Stimulated activated CD8-positive, alpha-beta memory T cell treated with anti-CD3 and anti-CD28 coated beads, Interleukin-7, amount 100 ng/mL, for 4 hours (primary cell): ENCODE measurements at places on chromosomes 1 and 21.

DNA sequence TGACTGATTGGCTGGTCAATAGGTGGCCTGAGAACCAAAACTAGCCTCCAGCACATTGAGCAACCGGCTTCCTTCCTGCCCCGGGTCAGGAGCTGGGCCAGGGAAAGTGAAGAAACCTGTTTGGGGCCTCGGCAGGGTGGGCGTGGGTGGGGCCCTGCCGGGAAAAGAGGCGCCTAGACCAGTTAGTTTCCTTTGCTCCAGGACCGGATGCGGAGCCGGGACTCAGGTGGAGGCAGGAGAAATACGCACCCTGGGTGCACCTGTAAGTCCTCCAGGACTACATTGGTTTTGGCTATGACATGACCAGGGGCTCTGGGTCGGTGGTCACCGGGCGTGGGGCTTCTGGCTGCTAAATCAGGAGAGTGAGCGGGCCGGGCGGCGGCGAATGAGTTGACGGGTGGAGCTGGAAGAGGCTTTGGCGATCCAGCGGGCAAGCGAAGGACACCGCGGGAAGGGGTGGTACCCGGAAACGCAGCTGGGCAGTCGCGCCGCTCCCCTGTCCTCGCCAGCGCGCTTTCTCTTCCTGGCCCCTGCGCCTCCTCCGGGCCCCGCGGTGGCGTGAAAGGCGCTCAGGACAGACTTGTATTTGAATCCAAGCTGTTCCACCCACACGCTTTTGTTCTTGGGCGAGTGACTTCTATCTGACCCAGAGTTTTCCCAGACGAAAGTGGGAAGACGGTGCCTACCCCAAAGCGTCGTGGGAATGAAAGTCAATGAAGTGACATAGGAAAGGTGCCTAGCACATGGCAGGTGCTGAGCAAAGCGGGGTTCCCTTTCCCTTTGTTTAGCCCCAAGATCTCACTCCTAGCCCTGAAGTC, 30.6 kb upstream of the JUN start:
- DNase-seq, result no peak

GRCh38 chr1:169527451-169528214, 41.9 kb upstream of the SLC19A2 start:
- DNase-seq, result no peak

DNA sequence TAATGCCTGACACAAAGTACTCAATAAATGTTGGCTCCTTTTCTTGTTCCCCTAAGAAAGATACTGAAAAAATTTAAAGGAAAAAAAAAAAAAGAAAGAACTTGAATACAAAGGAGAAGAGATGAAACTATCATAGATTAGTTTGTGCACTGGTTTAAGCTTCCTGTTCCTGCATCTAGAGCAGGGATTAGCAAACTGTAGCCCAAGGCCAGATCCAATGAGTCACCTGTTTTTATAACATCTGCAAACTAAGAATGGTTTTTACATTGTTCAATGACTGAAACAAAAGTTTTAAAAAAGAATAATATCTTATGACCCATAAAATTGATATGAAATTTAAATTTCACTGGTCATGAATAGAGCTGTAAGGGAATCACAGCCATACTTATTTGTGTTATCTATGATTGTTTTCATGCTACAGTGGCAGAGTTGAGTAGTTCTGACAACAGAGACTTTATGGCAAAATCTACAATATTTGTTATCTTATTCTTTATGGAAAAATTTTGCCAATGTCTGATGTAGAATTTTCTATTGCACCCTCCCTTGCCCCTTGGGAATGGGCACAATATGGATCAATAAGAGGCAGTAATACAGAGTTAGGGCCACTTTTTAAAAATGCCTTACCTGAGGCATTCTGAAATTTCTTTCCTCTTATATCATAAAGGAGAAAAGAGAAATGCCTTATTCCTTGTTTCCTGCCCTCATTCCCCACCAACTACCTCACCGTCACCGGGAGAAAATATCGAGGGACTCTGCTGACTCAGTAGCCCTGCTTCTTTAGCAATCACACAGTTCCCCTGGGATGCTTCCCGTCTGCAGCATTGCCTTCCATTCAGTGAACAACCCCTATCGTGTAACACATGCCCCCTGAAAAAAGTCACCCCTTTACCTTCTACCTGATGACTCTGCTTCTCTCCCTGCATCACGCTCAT, 50.6 kb downstream of the WDR64 start:
- DNase-seq, result no peak

GRCh38 chr1:1883092-1883873, 7.6 kb downstream of the GNB1 start:
- DNase-seq, result no peak

DNA sequence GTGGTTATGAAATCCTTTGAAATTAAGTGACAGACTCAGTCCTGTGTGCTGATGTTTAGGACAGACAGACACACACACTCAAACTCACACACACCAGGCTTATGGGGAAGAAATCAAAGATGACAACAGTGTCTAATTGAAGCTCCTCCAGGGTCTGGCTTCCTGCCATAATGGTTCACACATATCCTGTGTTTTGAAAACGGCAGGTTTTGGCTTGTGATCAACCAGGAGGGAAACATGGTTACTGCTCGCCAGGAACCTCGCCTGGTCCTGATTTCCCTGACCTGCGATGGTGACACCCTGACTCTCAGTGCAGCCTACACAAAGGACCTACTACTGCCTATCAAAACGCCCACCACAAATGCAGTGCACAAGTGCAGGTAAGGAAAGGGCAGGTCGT, 4.6 kb downstream of the MTARC1 start:
- DNase-seq, result no peak

DNA sequence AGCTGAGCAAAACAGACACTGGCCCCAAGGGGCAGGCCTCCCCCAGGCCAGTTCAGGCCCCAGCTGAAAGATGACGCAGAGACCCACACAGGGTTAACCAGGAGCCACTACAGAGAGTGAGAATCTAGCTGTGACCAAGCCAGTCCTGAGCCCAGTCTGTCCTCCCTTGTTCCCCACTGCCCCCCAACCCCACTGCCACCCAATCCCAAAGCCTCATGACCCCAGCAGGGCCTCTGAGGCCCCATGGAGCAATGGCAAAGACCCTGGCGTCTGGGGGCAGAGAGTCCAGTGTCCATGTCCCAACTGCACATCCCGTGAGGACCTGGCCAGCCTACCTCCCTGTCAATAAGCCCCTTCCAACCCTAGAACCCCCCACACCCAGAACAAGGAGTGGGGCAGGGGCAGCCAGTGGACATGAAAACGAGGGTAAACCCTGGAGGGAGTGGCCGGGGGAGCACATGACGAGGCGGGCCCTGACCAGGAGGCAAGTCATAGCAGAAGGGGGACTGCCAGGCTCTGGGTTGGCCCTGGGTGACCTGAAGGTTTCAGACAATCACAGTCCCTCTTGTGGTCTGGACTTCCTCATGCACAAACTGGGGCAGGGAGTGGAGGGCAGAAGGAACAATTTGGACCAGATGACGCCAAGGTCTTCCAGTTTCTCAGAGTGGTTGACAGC, 100.5 kb downstream of the GLIS1 start:
- DNase-seq, result no peak

GRCh38 chr1:88056881-88057280, 627.2 kb upstream of the PKN2 start:
- DNase-seq, result no peak

- no peak for DNase-seq
Measured at GRCh38 chr1:111192658-111193519, 7.6 kb downstream of the DENND2D start.

- DNase-seq, result no peak
Measured at GRCh38 chr1:211340622-211341507, 14.2 kb downstream of the TRAF5 start.

GRCh38 chr21:36048357-36048756, 12.0 kb downstream of the SETD4 start:
- no peak for DNase-seq

- DNase-seq, result peak; percentile 59
Measured at GRCh38 chr21:44930543-44930981, 9.3 kb upstream of the SLX9 start.

DNA sequence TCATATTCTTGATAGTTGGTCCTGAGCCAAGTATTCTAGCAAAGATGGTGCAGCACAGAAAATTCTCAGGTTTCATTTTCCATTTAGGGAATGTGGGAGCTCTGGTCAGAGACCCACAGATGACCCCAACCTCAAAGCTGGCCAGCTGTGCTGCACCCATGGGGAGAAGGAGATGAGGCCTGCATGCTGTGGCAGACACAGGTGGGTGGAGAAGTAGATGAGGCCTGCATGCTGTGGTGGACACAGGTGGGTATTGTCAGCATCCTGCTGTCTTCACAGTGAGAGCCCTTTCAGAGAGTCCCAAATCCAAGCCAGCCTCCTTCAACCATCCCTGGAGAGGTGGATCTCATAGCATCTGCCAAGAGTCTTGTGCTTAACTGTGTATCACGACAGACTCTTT, 77.7 kb downstream of the DSCAM start:
- DNase-seq, result no peak

GRCh38 chr1:201946224-201946908, at the start of gene LMOD1:
Gene LMOD1 (minus strand): TSS chr1:201946548. CDS start chr1:201946340, 208 bp downstream.
- DNase-seq, result no peak

GRCh38 chr1:204377800-204378668, 18.3 kb upstream of the PLEKHA6 start:
- peak; percentile 42 for DNase-seq

DNA sequence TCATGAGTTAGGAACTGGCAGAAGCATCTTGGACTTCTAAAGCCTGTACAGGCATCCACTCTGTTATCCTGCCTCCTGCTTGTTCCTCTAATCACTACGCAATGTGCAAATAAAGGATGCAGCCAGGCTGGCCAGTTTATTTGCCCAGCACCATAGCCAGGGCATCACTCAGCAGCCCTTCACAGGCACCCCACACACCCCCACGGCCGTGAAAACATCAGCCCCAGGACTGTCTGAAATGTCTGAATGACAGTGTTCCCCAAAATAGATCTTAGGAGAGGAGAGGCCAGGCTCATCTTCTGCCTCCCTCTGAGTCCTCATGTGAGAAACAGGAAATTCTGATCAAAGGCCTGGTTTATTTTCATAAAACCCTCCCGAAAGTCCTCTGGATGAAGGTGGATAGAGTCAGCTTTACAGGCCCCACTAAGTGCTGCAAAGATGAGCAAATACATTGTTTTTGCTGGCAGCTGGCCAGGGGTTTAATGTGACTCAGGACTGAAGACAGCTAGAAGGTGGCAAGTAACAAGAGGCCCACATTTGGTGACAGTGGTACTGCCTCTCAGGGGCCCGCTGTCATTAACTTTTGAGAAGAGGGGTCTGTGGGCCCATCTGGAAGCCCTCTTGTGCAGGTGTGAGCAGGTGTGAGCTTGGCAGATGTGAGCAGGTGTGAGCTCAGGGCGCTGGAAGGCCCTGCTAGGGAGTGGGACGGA, 32.9 kb downstream of the GRHL3 start:
- no peak for DNase-seq

DNA sequence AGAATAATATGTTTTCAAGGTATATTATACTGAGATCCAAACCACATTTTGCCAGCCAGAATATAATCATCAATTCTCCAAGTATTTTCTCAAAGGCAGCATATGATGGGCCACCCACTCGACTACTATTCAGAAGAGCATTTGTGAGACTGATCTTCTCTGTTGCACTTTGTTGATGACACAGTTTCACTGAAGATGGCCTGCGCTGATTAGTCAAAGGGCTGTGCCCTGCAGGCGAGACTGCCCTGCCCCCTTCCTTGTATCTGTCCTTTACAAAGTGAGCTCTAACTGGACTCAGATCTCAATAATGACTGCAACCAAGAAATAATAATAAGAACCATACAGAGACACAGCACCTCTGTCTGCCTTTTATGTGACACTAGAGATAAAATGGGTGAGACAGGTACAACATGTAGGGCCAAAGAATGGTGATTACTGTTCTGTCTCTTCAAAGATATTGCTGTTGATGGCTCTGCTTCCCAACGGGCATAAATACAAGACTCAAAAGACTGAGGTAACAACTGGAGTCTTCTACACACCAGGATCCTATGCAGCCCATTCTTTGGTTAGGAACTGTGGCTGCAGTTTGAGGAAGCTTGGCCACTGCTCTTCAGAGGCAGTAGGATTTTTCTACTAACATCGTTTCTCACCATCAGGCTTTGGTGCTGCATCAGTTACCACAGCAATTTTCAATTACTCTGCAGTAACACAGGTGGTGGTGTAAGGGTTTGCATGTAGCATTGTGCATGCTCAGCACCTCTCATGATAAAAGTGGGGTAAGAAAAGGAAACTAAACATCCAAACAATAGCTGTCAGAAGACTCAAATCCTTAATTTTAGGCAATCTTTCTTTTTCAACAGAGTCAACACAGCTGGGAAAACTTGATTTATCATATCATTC, 481.1 kb downstream of the PTBP2 start:
- DNase-seq, result no peak

DNA sequence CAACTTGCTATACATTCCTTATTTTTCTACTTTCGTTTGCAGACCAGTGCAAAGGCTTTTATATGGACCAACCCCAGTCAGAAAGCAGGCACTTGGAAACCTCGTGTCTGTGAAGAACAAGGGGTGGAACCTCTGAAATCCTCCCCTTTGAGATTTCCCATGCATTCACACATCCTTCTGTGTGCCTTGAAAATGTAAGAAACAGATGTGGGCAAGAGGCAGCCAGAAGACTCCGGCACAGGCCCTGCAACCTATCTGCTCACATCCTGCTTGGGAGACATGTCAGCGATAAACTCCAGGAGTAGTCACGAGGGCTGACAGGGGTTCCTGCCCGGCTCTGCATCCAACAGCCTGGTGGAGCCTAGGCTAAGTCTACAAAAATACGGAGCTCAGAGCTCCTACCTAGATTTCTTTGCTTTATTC, 42.5 kb downstream of the ETS2 start:
- no peak for DNase-seq

DNA sequence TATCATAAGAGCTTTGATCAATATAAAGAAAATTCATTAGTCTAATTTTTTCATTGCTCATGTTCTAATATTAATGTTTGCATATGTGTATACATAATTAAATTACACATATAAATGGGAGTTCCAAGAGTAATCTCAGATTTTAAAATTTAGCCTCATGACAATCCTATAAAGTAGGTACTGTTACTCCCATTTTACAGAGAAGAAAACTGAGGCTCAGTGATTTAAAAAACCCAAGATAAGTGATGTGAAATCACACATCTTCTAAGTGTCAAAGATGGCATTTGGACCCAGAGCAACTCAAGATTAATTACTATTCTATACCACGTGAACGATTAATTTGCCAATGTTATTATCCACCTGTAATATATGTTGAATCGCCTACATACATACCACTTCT, 122.3 kb downstream of the TM2D1 start:
- no peak for DNase-seq

- DNase-seq, result no peak
Measured at GRCh38 chr1:74690364-74690696, 16.7 kb upstream of the ERICH3 start.

DNA sequence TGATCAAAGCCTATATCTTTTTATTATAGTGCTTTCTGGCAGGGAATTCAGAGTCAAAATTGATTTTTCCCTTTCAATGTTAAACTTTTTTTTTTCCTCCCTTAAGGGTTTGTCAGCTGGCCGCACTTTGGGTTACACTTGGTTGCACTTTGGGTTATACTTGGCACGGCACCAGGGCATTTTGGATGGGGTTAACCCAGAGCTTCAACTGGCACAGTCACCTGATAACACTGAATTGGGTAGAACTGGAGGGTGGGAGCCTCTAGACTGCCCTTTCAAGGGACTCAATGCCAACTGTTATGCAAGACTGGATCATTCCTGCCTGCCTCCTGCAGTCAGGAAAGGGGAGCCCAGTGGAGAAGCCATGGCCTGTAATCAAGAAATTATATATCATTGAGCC, 211.5 kb downstream of the KCNJ6 start:
- DNase-seq, result no peak
